Naive thymus-derived CD8-positive, alpha-beta T cell (primary cell): ENCODE measurements at places on chromosomes 5 and 9.

DNA sequence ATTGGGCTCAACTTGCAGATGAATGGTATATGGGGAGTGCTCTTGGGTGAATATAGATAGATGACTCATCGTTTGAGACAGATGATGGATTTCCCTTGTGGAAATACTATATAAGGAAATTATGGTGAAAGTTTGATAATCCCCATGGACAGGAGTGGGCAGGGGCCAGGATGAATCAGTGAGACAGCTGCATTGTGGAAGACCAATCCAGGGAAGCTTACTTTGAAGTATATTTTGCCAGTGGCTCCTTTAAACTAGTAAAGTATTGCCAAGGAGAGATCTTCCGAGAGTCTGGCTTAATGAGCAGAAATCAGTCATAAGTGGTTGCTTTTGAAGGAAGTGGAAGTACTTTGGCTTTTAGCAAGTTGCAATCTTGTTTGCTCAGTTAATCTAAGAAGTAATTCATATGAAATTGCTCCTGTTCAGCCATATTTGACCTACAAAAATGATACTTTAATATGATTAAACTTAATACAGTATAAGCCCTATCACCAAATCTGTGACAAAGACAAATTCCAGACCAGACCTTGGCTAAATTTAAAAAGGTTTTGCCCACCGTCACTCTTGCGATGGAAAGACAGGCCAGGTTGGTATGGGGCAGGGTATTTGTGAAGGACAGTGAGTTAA lies 9.3 kb upstream of the TNC start:
- DNase-seq, result no peak

DNA sequence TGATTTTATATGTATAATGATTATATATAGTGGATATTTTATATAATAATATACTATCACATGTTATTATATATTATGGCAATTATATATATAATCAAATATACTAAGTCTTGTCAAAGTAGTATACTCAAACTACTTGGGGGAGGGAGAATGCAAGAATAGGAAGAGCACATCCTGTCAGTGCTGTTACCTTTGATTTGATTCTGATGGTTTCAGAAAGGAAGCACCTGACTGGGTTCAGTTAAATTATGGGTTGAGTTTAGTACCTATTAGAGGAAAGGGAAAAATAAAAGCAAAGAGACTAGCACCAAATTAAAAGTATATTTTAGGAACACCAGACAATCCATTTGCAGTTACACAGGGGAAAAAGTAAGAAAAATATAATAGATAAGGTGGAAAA lies 107.6 kb downstream of the GRIA1 start:
- DNase-seq, result no peak

DNA sequence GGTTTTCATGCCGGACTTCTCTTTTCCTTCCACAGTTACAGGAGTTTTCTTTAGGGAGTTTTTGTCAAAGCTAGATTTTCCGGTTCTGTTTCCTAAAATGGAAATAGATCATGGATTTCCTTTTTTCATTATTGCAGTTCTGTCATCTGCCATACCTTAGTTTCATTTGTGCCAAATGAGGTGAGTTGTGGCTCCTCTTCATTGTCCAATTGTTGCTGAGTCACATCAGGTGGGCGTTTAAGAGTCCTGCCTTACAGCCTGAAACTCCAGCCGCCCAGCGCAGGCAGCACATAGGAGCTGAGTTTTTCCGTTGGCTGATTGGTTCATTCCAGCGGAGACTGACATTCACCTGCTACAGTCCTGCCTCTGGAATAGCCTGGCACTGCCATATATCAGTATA lies 14.1 kb downstream of the SLC25A25 start:
- DNase-seq, result no peak

DNA sequence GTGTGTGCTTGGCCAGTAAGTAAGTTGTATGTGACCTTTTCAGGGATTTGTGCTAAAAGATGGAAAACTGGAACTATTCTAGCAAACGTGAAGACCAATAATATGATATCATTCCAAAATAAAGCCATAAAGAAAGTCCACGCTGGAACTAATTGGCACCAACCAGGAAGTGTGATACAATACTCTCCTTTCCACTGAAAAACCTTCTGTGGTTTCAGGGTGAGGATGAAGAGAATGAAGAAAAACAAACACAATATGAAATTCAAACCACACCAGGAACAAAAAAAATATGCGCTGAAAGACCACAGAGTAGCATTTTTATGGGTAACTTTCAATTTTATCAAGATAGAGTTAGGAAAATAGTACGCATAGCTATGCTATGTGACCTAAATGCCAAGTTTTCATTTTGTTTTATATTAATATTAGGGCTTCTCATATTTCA lies 105.8 kb downstream of the EFNA5 start:
- DNase-seq, result no peak
